ENCODE measurements at places on chromosomes 3 and 15. TPM values are rescaled to one million over a fixed set of nuclear protein-coding genes. Genes with fewer than 3 reads are reported as not detected.

DNA sequence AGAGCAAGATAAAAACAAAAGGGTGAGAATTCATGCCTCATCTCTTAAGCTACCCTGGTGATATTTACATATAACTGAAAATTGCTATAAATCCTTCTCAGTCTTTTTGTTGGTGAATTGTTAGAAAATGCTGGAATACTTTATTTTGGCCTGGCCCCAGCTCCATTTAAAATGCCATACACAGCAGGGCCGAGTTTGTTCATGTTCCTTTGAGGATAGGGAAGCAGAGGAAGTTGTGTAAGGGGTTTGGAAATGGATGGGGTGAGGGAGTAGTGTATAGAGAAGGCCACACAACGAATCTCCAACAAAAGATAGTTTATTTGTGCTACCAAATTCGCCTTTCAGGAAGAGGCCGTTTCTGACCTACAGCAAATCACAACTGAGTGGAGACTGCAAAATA is 78.6 kb upstream of the ADAMTS9 start:
- no peak for DNase-seq

- DNase-seq, result no peak
These were observed 243.5 kb downstream of the MFSD1 start for GRCh38 chr3:159045279-159045885.

DNA sequence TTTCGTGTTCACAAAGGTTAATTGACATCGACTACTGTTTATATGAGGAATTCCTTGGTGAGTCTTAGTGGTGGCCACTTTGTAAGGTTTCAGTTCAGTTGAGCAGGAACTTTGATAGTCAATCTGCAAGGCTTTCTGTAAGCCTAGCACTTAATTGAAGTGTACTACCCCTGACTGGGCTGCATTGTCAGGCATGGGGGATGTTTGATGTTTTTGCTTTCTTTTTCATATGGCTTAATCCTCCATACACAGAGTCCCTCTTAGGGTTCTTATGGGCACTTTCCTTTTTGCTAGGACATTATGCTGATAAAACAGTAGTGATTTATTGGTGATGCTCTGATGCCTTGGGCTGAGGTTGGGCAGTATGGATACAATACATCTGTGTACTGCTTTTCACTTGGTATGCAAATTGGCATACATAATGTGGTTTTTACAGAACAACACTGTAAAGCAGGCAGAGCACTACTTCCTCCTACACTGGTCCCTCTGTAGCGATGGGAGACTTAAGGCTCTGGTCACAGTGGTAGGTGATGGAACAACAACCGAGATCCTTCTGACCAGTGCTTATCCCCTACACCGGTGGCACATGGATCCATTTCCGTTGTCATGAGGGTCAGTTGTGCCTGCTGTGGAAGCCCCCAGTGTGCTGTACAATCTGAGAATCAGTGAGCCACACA is 261.0 kb downstream of the MFSD1 start:
- no peak for DNase-seq

- DNase-seq, result no peak
These were observed 203.7 kb upstream of the ZNF385D start for GRCh38 chr3:21954709-21955108.

DNA sequence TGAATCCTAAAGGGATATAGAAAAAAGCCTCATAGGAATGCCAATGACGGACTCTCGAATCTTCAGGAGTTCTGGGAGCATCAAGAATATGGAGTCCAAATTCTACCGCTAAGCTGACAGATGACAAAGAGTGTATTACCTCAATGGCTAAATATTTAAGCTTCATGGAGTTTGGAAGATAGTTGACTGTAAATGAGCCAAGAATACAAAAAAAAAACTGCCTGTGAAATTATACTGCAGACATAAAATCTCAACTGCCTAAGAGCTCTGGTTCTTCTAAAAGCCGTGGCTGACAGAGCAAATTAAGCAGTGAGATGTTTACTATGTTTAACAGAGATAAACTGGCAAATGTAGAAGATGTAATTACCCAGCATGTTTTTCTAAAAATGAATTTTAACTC is 140.0 kb downstream of the GADL1 start:
- DNase-seq, result no peak

GRCh38 chr3:132037581-132037980 is 2.8 kb upstream of the CPNE4 start:
- DNase-seq, result no peak

GRCh38 chr15:25939122-25939521 is 76.0 kb upstream of the ATP10A start:
- no peak for DNase-seq

DNA sequence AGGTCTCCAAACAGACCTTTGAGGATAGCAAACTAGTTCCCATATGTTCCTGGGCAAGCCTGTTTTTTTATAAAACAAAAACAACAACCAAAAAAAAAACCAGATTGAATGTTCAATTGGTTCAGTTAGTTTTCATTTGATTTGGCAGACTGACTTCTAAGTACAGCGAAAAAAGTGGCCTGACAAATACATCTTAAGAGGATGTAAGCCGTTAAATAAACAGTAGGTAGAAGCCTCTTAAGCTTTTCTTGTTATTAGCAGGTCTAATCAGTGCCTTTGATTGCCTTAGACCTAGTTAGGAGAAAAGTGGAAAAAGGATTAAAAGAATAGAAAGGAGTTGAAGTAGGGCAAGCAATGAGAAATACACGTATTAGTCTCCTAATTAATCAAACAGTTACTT is 13.2 kb downstream of the TSC22D2 start:
- no peak for DNase-seq

DNA sequence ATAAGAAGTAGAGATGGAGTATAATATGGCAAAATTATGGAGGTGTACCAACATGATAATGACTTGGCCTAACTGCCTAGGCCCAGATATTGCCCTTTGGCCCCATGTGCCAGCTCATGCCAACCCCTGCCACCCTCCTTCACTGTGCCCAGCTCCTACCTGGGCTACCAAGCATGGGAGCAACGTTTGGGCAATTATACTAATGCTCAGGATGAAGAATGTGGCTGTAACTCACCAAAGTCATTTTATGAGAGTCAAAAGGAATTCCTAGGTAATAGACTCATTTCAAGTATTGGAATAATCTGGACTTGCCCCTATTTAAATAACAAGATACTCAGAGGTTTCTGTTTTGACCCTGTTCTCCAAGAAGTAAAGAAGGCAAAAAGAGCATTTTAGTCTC is 240.2 kb upstream of the IL12A start:
- no peak for DNase-seq

DNA sequence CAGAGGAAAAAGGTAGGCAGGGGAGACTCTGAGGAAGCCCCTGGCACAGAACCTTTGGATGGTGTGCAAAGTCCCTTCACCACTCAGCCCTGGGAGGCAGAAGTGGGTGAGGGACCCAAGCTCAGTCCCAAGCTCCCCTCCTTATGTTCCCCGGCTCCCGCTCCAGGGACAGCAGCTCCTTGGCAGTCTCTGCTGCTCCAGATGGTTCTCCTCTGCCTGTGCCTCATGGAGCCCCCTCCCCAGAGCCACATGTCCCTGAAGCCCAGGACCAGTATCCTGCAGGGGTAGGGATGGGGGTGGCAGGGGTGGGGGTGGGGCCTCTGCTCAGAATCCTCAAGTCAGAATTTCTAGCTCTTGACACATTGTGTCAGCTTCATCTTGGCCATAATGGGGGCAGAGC is 8.0 kb upstream of the CAMKV start:
- DNase-seq, result no peak

DNA sequence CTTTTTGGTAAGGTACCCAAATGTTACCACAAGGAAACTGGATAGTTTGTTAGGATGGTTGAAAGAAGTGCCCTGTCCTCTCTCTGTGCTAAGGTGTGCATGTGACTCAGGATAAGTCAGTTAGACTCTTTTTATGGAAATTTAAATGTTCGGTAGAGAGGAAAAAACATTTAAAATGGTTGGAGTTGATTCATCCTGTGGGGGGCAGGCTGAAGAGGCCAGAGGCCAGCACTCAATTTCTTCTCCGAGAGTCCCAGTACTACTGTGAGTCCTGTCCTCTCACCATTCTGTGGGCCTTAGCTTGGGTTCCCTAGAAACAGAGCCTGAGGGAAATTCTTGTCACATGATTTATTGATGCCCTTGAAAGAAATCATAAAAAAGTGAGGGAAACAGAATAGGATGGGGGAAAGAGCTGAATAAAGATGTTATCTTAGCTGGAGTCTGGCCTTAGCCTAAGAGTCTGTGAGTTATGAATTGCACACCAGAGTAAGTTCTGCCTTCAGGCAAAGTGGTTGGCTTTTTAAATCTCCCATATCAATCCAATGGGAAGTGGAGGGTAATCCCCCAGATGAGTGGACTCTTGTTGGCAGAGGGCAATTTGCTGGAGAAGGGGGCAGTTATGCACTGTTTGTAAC is 106.5 kb upstream of the GALNT15 start:
- no peak for DNase-seq

- DNase-seq, result no peak
These were observed 497.3 kb downstream of the SHQ1 start for GRCh38 chr3:72350761-72351505.

GRCh38 chr15:65077981-65078352 is 1.4 kb downstream of the KBTBD13 start:
- peak; percentile 60 for DNase-seq

DNA sequence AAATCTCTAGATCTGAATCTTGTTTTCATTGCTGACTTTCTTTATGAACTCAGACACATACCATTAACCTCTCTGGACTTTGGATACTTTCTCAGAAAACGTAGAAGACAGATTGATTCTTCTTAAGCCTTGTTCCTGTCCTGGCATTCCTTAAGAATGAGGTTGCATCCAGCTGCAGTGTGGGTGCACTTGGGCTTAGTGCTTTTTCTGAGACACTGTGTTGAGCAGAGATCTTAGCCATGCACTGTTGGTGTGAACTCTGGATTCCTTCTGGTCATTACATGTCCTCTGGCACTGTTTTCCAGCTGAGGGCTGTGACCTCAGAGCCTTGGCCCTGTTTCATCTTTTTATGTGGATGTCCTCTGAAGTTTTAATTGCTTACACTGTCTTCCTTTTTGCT is 428.3 kb downstream of the CNTN4 start:
- no peak for DNase-seq

DNA sequence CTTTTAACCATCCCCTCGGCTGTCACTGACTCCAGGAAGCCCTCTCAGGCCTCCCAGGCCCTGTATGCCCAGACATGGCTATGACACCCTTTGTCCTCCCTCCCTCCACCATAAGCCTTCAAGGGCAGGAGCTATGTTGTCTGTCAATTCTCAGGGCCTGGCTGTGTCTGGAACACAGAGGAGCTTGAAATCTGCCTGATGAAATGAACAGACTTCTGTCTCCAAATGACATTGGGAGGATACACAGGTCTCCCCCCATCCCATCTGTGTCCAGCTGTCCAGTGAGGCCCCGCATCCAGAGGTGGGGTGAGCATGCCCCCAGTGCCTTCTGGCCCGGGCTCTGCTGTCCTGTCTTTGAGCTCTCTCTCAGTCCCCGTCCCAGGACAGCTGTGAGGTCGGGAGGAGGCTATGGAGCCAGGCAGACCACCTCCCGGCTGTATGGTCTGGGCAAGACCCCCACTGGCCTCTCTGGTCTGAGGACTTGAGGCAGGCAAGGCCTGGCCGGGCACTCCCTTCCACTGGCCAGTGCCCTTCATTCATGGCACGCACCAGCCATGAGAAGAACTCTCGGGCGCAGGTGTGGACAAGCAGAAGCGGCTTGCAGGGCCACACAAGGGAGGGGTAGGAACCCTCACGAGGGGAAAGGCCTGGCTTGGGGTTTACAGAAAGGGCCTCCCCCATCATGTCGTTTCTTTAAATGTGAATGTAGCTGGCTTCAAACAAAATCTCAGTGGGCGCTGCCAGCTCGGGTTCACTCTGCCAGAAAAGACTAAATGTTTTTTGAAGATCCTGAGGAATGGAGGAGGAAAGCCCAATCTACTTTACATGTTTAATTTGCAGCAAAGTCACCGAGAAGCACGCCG is 38.9 kb downstream of the PCSK6 start:
- DNase-seq, result no peak

- DNase-seq, result no peak
These were observed 92.7 kb downstream of the VGLL4 start for GRCh38 chr3:11551036-11551435.

DNA sequence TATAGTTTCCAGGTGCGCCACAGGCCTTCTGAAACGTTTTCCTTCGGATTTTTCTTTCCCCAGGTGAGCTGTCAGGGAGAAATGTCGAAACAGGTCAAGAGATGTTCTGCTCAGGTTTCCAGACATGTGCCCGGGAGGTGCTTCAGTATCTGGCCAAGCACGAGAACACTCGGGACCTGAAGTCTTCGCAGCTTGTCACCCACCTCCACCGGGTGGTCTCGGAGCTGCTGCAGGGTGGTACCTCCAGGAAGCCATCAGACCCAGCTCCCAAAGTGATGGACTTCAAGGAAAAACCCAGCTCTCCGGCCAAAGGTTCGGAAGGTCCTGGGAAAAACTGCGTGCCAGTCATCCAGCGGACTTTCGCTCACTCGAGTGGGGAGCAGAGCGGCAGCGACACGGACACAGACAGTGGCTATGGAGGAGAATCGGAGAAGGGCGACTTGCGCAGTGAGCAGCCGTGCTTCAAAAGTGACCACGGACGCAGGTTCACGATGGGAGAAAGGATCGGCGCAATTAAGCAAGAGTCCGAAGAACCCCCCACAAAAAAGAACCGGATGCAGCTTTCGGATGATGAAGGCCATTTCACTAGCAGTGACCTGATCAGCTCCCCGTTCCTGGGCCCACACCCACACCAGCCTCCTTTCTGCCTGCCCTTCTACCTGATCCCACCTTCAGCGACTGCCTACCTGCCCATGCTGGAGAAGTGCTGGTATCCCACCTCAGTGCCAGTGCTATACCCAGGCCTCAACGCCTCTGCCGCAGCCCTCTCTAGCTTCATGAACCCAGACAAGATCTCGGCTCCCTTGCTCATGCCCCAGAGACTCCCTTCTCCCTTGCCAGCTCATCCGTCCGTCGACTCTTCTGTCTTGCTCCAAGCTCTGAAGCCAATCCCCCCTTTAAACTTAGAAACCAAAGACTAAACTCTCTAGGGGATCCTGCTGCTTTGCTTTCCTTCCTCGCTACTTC is 3.8 kb downstream of the BHLHE40 start:
- DNase-seq, result no peak

GRCh38 chr3:48503401-48504050 is 448 bp downstream of the SHISA5 start:
- DNase-seq, result no peak

DNA sequence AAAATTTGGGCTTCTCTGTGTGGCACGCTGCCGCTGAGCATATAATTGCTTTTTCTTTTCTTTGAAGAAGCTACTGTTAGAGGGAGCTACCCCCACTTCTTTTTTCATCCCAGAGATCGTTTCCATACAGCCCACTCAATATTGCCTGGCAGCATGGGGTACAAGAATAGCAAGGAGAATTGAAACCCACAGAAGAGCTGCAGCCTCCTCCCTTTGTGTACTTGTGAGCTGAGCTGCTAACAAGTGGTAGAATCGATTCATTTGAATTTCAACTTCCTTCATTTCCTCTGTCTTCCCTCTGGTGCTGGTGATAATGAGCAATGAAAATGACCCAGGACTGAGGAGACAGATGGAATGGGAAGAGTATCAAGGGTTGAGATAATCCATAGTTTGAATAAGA is 64.9 kb downstream of the LRRC3B start:
- no peak for DNase-seq

- DNase-seq, result no peak
These were observed 646 bp downstream of the HRH1 start for GRCh38 chr3:11154953-11155325.

GRCh38 chr15:45869034-45869668 is 234.3 kb downstream of the SQOR start:
- no peak for DNase-seq

The LMCD1 gene
- 10.0 TPM for total RNA-seq

The PODXL2 gene
- 2.2 TPM for total RNA-seq

The ZNF717 gene
- total RNA-seq, result 10.7 TPM

The TRANK1 gene
- total RNA-seq, result 41.8 TPM

The AADAC gene
- total RNA-seq, result not detected

The CASR gene
- total RNA-seq, result not detected

The SEMA5B gene
- not detected for total RNA-seq

The DUOX2 gene
- not detected for total RNA-seq

The LNP1 gene
- total RNA-seq, result 2.6 TPM

The TF gene
- 0.16 TPM for total RNA-seq

Measured in activated CD8-positive, alpha-beta memory T cell treated with anti-CD3 and anti-CD28 coated beads, Interleukin-2, amount 10 ng/mL, durations not matched to agents 7 days and 5 days (primary cell).